Putamen (tissue), 1 donor: ENCODE measurements at places on chromosomes 5 and 9.

DNA sequence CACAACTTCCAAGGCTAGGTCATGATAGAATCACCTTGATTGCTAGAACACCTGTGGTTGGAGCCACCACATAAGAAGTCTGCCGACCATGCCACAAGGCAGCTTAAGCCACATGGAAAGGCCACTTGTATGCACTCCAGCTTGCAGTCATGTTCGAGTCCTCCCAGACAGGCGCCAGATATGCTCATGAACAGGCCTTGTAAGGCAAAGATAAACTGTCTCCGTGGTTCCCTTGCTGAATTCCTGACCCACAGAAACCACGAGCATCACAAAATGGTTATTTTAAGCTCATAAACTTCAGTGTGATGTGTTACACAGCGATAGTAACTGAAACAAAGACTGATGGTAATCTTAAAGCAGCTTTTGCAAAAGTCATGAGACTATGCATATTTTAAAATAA, 188.4 kb upstream of the DAPK1 start:
- no peak for DNase-seq

DNA sequence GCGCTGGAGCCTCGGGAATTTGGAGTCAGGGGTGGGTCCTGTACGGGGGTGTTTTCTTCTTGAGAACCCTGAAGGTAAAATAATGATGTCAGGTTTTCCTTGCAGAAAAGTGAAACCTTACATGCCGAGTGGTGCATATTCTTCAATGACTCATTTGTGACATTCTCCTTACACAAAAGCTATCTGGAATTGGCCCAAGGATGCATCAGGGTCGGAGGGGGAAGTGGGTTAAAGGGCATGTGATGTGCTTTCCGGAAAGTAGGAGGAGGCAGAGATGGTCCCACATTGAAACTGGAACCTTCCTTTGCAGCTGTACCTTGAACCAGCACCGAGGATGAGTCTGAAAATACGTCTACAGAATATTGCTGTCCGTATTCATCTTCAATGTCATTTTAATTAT, 411.2 kb upstream of the IRX4 start:
- no peak for DNase-seq

GRCh38 chr5:95619096-95619495, 791 bp upstream of the GPR150 start:
- DNase-seq: no peak

DNA sequence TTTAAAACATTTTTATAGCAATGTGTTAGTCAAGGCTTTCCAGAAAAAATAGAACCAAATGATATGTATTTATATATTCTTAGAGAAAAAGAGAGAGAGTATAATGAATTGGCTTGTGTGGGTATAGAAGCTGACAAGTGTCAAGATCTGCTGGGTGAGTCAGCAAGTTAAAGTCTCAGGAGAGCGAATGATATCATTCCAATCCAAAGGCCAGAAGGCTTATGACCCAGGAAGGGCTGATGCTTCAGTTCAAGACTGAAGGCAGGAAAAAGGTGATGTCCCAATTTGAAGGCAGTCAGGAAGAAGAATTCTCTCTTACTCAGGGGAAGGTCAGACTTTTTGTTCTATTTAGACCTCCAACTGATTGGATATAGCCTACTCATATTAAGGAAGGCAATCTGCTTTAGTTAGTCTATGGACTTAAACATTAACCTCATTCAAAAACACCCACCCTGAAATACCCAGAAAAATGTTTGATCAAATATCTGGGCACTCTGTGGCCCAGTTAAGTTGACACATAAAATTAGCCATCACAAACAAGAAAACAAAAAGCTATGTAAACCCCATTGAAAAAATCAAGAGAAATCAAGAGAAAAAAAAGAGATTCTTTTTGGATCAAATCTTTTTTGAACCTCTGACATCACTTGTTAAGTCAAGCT, 189.6 kb downstream of the PIK3R1 start:
- peak; percentile 34 for DNase-seq

DNA sequence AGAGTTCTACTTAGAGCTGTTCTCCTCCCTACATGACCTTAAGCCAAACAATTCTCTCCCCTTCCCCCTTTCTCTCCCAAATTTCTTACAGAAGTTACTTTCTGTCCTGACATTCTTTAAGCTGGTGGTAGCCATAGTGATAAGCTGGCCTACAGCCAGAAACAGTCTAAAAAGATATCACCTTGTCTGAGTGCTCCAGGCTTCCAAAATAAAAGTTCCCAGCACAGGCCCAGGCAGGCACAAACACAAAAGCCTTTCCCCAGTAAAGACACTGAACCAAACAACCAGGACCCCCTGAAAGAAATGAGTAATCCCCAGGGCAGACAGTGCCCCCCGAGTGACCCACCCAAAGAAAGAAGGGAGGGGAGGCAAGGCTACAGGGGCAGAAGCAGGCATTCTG, 19.2 kb downstream of the SIL1 start:
- no peak for DNase-seq

DNA sequence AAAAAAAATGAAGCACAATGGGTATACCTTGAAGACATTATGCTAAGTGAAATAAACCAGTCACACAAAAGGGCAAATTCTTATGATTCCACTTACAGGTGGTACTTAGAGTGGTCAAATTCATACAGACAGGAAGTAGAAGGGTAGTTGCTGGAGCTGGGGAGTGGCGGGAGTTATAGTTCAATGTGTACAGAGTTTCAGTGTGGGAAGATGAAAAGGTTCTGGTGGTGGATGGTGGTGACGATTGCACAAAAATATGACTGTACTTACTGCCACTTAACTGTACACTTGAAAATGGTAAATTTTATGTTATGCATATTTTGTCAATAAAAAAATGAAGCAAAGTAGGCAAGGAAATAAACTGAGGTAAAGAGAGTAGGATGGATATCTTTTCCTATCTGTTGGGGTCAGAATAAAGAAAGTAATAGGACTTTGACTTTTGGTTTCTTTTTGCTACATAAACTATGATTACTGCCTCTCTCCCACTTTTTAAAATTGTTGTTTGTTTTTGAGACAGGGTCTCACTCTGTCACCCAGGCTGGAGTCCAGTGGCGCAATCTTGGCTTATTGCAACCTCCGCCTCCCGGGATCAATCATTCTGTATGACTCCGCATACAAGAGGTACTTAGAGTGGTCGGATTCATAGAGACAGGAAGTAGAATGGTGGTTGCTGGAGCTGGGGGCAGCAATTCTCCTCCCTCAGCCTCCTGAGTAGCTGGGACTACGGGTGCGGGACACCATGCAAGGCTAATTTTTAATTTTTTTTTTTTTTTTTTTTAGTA, 4.0 kb upstream of the PSAT1 start:
- no peak for DNase-seq

DNA sequence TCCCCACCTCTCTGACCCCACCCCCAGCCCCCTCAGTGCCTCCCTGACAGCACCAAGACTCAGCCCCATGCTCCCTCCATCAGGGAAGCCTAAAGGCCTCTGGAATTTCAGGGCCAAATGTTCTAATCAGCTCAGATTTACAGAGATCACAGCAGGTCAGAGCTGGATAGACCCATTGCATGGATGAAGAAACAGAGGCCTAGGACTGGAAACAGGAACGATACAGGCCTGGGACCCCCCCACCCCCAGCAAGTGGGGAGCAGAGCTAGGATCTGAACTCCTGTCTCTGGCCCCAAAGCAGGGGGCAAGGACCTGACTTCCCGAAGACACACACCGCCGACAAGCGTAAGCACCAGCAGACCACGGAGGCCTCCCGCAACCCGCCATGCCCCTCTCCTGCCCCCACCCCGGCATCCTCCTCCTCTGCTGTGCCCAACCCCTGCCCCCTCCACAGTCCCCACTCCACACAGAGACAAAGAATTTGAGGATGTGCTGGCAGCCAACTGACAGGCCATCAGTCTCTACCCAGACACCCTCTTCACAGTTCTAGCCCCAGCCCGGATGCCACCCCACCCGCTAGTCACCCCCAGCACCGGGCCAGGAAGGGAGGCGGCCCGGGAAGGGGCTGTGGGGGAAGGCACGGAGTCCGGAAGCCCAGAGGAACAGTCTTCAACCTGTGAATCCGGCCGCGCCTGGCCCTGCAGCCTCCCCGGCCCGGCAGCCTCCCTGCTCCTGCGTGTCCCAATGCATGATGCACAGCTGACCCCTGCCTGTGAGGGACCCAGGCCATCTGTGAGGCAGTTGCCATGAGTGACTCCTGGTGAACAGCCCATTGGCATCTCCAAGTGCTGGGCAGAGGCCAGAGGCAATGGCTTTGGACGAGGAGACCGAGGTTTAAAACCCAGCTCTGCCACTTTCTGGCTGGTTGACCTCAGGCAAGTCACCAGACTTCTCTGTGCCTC, 31.3 kb downstream of the NDUFA8 start:
- no peak for DNase-seq

GRCh38 chr5:53041071-53041692, 52.0 kb downstream of the ITGA2 start:
- no peak for DNase-seq

DNA sequence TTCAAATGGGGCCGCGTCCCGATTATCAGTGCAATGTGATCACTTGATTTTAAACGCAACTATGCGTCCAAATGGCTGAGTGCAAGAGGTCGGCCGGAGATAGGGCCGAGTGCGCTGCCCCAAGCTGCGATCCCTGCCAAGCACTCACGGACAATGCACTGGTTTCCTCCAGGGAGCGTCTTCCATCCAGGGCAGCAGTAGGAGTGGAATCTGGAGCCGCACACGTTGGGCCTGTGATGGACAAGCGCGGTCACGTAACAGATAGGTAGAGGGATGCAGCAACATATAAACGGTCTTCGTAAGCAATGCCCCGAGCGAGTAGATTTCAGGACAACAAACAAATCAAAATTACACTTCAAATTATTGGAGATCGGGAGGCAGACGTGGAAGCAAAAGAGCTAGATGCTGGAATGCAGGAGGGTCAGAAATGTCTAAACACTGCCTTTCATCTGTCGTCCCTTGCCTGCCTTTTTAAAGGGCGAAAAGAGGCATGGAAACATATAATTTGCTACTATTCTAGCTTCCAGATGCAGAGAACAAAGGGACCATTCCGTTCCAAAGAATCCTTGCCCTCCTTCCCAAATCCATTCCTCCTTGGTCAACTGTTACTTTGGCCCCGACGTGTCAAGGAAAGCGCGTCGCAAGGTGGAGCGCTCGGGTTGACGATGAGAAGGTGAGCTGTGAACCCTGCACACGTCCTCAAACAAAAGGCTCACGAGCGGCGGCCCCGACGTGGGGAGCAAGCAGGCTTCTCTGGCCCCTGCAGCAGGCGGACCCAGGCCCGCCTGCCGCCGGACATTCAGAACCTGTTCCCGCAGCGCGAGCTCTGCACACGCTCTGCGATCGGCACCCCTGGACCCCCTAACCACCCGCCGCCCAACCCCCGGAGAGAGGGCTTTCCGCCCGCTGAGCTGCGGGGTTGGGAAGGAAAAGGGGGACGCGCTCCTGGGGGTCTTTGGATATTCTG, 1.5 kb downstream of the FBN2 start:
- no peak for DNase-seq

- no peak for DNase-seq
These were observed 124.0 kb upstream of the BOD1 start for GRCh38 chr5:173740400-173740799.

DNA sequence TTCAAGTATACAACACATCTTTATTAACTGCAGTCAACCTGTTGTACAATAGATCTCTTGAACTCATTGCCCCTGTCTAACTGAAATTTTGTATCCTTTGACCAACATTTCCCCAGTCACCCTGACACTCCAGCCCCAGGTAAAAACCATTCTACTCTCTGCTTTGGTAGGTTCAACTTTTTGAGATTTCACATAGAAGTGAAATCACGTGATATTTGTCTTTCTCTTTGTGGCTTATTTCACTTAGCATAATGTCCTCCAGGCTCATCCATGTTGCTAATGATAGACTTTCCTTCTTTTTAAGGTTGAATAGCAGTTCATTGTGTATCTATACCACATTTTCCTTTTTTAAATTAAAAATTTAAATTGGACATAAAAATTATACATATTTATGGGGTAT, 126.5 kb upstream of the MAN2A1 start:
- DNase-seq: no peak

GRCh38 chr9:33676746-33677505, 118.4 kb upstream of the PRSS3 start:
- peak; percentile 71 for DNase-seq

GRCh38 chr5:68225188-68225910, 9.8 kb downstream of the PIK3R1 start:
- no peak for DNase-seq

- no peak for DNase-seq
These were observed 3.7 kb upstream of the MXD3 start for GRCh38 chr5:177315411-177315810.

GRCh38 chr9:677461-678097, 163.9 kb upstream of the DMRT1 start:
- DNase-seq: no peak

DNA sequence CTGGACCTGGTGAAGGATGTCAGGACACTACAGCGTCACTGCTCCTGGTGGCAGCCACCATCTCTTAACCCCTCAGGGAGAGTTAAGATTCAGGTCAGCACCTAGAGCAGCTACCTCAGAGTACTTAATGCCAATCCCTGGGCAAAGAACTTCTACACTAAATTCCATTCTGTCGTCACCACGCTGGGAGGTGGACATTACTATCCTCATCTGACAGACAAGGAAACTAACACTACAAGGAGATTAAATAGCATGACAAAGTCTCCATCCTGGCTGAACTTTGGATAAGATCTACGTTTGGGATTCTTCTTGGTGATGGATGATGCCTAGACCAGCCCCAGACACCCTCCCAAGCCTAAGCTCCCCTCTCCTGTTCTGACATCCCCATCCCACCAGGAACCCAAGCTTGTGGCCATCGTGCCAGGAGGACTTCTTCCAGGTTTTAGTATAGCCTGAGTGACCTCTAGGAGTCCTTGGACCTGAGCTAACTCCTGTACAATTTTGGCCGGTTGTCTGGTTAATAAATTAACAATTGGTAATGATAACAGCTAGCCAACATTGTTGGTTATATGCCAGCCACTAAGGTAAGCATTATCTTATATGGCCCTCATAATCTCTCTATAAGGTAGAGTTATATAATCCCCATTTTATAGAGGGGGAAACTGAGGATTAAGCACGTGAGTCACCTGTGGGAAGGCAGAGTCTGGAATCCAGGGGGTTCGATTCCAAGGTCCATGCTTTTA, 54.8 kb downstream of the C5orf15 start:
- DNase-seq: no peak

GRCh38 chr5:74326571-74327338, 313.8 kb downstream of the ENC1 start:
- DNase-seq: no peak

- no peak for DNase-seq
These were observed 7.1 kb downstream of the FPGS start for GRCh38 chr9:127809540-127810377.

DNA sequence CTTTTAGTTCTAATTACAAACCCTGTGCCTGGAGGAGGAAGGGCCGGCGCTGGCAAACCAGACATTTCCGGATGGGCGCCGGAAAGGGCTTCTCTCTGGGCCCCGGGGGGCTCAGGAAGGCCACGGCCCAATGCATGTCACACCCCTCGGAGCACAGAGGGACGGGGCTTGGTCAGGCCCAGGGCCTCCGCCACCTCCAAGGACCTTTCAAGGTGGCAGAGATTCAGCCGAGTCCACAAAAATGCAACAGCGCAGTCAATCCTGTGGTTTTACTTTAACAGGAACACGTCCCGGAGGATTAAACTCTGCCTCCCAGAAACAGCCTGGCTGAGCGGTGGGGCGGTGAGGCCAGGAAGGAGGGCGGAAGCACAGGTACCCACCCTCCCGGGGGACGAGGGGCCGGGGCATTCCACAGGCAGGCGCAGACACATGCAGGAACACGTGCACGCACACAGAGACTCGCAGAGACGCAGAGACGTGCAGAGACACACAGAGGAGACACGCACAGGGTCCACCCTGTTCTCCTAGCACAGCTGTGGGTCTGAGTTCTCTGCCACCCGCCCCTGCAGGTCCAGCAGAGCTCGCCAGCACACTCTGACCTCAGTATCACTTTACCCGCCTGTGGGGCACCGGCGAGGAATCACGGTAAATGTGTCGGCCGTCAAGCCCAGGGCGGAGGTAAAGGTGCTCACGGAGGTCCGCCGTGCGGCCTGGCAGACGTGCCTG, 23.0 kb downstream of the SLC9A3 start:
- no peak for DNase-seq
